ENCODE measurements at places on chromosomes 6 and 20. TPM values are rescaled to one million over a fixed set of nuclear protein-coding genes. Genes with fewer than 3 reads are reported as not detected.

Gene PEX7
- 6.2 TPM for total RNA-seq

Gene GHRH
- total RNA-seq: not detected

Gene AK9
- 14.5 TPM for total RNA-seq

Gene CGA
- not detected for total RNA-seq

Gene ENPP4
- total RNA-seq: under 0.01 TPM

Gene DLK2
- not detected for total RNA-seq

Gene SEC23B
- 64.6 TPM for total RNA-seq

All from melanocyte of skin (primary cell).